ENCODE measurements at places on chromosomes 2 and 18.

GRCh38 chr2:197675711-197676188 lies 363 bp upstream of the RFTN2 start:
- DNase-seq, result peak; percentile 82

DNA sequence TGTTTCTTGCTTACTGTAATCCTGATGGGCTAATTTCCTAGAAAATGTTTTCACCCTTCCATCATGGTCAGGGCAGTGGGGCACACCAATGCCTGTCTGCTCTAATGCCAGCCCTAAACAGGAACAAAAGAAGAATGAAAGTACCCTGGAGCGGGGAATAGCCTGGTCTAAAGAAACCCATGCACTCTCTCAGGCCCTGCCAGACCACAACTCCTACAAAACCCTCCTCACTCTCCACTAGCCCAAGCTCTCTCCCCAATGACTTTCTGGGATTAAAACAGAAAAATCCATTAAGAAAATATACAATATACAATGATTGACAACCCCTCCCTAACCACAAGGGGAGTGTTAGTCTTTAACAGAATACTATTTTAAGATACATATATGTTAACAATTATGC lies 67.6 kb downstream of the AAK1 start:
- no peak for DNase-seq

GRCh38 chr2:88209521-88210131 lies 39.5 kb downstream of the THNSL2 start:
- no peak for DNase-seq

GRCh38 chr2:83990636-83991035 lies 468.4 kb downstream of the SUCLG1 start:
- no peak for DNase-seq

- no peak for DNase-seq
Observed at GRCh38 chr2:4931721-4932365, 760.3 kb upstream of the SOX11 start.

GRCh38 chr2:152594792-152595191 lies 122.5 kb downstream of the PRPF40A start:
- DNase-seq, result peak; percentile 66

DNA sequence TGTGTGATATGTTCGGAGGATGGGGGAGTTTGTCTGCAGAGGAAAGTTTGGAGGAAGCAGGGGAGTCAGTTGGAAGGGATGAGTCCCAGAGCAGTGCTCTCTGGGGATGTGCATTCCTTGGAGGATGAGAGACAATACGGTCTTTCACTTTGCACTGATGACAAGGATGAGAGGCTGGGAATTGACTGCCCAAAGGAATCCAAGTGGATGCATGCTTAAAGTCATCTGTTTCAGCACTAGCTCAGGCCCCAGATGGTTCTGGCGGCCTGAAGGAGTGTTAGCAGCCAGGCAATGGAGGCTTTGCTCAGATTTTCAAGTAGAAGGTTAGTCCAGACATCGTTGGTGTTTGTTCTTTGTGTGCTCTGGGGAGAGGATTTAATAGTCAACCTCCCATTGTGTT lies 100.2 kb downstream of the CRIM1 start:
- DNase-seq, result no peak

GRCh38 chr2:25926984-25927756 lies 48.9 kb upstream of the ASXL2 start:
- no peak for DNase-seq

DNA sequence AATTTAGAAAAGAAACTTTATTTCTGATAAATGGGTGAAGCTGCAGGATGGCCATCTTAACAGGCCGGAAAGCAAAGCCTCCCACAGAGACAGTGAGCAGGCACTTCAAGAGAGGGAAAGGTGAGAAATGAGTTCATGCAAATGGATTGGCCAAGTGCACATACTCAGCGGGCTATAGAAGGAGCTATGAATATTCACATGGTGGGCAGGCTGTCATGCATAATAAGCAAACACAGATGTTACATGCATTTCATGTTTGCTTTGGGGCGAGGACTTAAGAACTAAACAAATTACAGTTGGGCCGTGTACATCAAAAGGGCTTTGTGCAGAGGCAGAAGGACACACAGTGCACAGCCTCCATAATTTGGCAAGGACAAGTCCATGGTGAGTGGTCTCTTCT lies 69.8 kb upstream of the MAL start:
- no peak for DNase-seq

DNA sequence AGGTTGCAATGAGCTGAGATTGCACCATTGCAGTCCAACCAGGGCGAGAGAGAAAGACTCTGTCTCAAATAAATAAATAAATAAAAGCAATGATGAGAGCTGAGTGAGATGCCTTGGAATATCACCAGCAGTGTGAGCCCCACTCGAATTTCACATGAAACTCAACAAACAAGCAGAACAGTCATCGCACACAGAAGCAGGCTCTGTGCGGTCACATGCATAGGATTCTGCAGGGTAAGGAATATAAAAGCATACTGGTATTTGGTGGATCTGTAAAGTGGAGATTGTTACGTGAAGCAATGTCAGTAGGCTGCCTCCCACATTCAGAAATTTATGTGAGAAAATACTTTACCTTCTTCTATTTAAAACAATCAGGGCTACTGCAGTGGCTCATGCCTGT lies 18.0 kb upstream of the AP1S3 start:
- DNase-seq, result no peak

DNA sequence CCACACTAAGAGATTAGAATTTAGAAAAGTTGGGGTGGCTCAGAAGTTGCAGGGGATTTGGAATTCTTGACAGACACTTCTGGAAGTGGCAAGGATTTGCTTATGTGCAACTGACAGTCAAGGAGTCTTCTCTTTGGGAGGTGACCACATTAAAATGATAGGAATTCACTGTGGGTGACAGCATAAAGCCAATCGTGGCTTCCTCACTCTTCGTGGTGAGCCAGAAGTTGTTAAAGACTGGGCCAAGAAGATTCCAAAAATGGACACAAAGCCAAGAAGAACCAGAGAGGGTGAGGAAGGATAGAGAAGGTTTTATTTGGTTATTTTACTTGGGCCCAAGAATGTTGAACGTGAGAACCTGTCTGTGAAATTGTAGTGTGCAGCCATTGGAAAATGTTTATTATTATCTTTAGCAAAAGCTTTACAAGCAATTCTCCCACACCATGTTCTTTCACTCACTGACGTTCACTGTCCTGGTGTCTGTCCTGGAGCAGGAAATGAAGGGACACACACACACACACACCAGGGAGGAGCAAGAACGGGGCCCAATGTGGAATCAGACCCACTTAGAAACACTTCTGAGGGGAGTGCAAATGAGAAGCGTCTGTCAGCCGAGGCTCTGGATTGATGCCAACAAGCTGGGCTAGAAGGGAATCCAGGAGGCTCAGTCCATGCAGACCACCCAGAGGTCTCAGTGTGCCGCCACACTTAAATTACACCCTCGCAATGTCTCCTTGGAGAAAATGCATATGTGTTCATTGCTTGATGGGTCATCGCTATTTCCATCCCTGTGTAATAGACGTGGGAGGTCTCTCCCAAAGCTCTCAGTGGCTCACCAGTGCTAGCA lies 37.2 kb downstream of the STEAP3 start:
- DNase-seq, result no peak

GRCh38 chr2:147275943-147276342 lies 568.9 kb upstream of the ACVR2A start:
- DNase-seq, result no peak

GRCh38 chr2:17835516-17835915 lies 19.3 kb downstream of the MSGN1 start:
- DNase-seq, result no peak

- no peak for DNase-seq
Observed at GRCh38 chr18:13377496-13377895, 158.9 kb downstream of the LDLRAD4 start.

DNA sequence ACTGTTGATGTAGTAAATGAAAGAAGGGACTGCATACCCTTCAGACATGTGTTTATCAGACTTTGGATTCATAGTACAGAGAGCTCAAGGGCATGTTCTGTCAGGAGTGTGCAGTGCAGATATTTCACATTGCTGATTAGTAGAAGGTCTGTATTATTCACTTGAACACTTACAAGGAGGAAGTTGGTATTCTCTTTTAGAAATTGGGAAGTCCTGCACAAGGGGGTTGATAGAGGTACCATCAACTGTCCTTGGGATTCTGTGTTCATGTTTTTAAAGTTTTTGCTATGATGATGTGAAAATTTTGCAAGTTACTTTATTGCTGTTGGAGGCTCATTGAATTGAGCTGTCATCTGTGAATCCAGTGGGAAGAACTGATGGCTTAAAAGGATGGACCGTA lies 6.7 kb downstream of the PSMD1 start:
- no peak for DNase-seq

DNA sequence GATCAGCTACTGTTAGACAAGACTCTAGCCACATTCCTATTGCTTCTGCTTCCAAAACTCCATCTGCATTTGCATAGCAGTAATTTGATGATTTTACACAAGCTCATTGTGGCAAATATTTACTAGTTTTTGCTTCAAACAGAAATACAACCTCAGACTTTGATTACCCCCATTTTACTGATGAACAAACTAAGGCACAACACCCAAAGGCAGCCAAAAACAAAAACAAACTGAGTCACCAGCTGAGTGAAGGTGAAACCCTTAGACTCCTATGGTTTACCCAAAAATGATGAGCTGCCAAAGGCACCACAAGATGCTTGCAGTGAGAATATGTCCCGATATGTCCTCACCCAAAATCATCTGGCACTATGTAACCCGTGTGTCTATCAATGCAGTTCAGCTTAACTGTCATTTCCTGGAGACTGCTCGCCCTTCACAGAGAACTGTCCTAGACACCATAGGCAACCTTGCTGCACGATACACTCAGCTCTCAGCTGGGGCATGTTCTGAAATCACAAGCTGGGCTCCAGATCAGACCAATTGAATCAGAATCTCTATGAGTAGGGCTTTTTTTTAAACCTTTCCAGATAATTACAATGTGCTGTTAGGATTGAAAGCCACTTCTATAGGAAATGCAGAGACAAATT lies 4.1 kb upstream of the EVA1A start:
- no peak for DNase-seq

- no peak for DNase-seq
Observed at GRCh38 chr2:181946444-181947127, 39.1 kb upstream of the PPP1R1C start.

- no peak for DNase-seq
Observed at GRCh38 chr2:99936065-99936464, 206.3 kb downstream of the AFF3 start.

DNA sequence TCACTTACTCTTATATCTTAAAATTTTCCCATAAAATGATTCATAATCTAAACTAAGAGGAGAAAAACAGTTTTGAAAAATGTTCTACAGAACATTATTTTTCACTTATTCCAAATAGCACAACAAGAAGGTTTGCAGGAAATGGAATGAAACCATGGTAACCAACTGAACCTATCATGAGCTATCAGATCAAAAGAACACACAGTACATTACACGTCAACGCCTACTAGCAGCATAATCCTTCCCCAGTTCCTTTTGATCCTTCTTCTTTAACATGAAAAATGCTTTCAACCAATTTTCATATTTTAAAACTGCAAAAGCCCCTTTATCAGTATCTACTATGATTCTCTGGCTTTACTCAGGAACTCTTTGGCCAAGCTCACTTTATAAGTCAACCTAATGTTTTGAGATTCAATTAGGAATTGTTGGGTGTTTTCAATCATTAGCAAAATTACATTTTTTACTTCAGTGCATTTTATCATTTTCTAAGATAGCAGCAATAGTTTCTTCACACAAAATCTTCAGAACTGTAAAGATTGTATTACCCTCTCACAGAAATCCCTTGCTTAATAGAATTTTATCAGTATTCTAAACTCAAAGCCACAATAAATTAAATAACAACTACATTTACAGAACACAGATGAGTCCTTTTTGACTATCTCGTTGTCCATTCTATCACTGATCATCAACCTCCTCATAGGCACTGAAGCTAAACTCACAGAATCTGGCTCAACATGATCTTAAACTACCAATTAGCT lies 102.5 kb downstream of the CHN1 start:
- DNase-seq, result no peak

GRCh38 chr2:21916934-21917522 lies 793.3 kb downstream of the TDRD15 start:
- DNase-seq, result no peak

DNA sequence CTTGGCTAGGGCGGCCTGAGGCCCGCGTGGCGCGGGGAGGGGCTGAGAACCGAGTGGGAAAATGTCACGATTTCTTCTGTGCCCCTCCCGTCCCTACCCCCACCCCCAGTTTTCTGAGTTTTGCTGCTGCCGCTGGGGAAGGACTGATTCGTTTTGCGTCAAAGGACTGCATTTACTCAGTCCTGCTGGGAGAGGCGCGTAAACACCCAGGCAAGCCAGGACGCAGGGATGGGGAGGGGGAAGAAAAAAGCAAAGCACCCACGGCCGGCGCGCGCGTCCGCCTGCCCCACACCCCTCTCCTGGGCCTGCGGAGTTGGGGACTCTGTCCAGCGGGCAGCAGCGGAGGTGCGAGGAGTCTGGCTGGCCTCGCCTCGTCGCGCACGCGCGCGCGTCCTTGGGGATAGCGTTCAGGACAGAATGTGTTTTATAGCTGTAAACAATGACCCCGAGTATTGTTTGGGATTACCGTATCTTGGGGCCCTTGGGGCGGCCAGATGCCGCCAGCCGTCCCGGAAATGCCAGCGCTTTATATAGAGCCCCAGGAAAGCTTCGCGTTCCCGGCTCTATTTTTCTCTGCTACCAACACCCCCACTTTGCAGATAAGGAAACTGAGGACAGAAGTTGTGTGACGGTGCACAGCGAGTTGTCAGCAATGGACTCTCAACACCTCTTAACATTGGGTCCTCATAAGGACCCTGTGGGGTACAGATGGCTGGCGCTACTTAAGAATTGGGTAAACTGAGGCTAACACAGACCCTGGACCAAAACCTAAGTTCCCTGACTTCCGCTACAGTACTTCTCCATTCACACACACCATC lies 1.7 kb upstream of the FOSL2 start:
- DNase-seq, result no peak

DNA sequence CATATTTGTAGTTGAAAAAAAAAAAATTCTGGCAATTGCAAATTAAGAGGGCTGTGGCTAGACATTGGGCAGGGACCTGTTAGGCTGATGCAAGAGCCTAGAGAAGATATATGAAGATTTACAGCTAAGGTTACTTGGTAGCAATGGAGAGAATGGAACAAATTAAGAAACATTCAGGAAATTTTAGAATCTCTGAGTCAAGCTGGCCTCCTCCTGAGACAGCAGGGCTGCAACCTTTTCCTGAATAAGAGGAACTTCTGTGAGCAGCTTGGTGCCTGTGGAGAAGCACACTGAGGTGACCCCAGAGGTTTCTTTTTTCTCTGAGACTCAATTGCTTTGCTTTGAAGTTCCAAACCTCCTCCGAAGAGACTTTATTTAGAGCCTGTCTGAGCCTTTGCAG lies 118.6 kb upstream of the LRATD1 start:
- no peak for DNase-seq

GRCh38 chr18:24659827-24660720 lies 199.6 kb downstream of the HRH4 start:
- peak; percentile 84 for DNase-seq

- DNase-seq, result no peak
Observed at GRCh38 chr18:39838831-39839230, 2116.2 kb upstream of the PIK3C3 start.

Measured in right forelimb (tissue), 1 donor.